Naive thymus-derived CD4-positive, alpha-beta T cell (primary cell): ENCODE measurements at places on chromosomes 1 and 21. TPM values are rescaled to one million over a fixed set of nuclear protein-coding genes. Genes with fewer than 3 reads are reported as not detected.

Gene RAB42
- 0.25 TPM in 1 of 2 replicates, not detected in the other for total RNA-seq

Gene RGS8
- not detected for total RNA-seq

Gene NUDT4B
- 0.69 TPM for total RNA-seq

Gene TARDBP
- 196 TPM for total RNA-seq

Gene FMO1
- total RNA-seq = not detected

Gene DNALI1
- 0.50 TPM for total RNA-seq

Gene OR2G6
- total RNA-seq = not detected

Gene RSPH1
- 0.27 TPM for total RNA-seq

Gene NEGR1
- not detected for total RNA-seq

Gene LENEP
- 1.4 and 1.9 TPM in 2 replicates for total RNA-seq

Gene RCAN1
- total RNA-seq = 3.0 TPM

Gene CLEC20A
- not detected for total RNA-seq

Gene IFI44L
- total RNA-seq = 2.2 TPM

Gene CLDN17
- total RNA-seq = not detected

Gene ADAM30
- not detected for total RNA-seq

Gene CD34
- total RNA-seq = 0.02 TPM in 1 of 2 replicates, not detected in the other

Gene TAS1R1
- total RNA-seq = not detected

Gene GJB3
- not detected for total RNA-seq

Gene RNU1-2
- 3,337 TPM for total RNA-seq

Gene PRAMEF12
- total RNA-seq = not detected

Gene LCE3E
- not detected for total RNA-seq

Gene MFAP2
- not detected in 2 replicates for total RNA-seq

Gene VHLL
- not detected for total RNA-seq

Gene FBLIM1
- total RNA-seq = not detected in 2 replicates

Gene TMPRSS15
- not detected for total RNA-seq

Gene PARP1
- 63.6 TPM for total RNA-seq

Gene G0S2
- total RNA-seq = 81.1 TPM

Gene MACF1
- total RNA-seq = 282 TPM

Gene GMEB1
- 18.4 TPM for total RNA-seq

Gene CCDC185
- not detected for total RNA-seq

Gene EPHA2
- total RNA-seq = 0.59 TPM

Gene LHX4
- not detected in 2 replicates for total RNA-seq

Gene LCE2C
- not detected for total RNA-seq

Gene HAO2
- not detected for total RNA-seq

Gene ARPC5
- total RNA-seq = 105 TPM

Gene VANGL2
- not detected in 2 replicates for total RNA-seq

Gene LIN28A
- total RNA-seq = not detected

Gene GJA5
- total RNA-seq = not detected

Gene LRRC38
- not detected in 2 replicates for total RNA-seq

Gene UBXN11
- 124 TPM for total RNA-seq

Gene PGLYRP4
- not detected for total RNA-seq

Gene IFNLR1
- total RNA-seq = 3.8 TPM

Gene GBP2
- total RNA-seq = 200 TPM

Gene IARS2
- total RNA-seq = 43.6 TPM

Gene NR1I3
- not detected for total RNA-seq

Gene CHI3L1
- 0.32 TPM for total RNA-seq

Gene USH2A
- not detected for total RNA-seq

Gene GPR25
- total RNA-seq = not detected in 2 replicates

Gene C21orf91
- 57.7 TPM for total RNA-seq
